Pancreas (tissue), 10 donors: ENCODE measurements at places on chromosomes 12 and 14.
A peak's percentile ranks its signal among the peaks of the same experiment; 100 is the strongest.

GRCh38 chr12:64039281-64039871, 182.7 kb downstream of the KICS2 start:
- H3K4me1 ChIP-seq: peaks cover 10% of the 10 kb centered on the region
- peak overlapping the region; percentile 65 for H3K27ac ChIP-seq
- no peak for DNase-seq
- no peaks in the 10 kb centered on the region for H3K27me3 ChIP-seq

DNA sequence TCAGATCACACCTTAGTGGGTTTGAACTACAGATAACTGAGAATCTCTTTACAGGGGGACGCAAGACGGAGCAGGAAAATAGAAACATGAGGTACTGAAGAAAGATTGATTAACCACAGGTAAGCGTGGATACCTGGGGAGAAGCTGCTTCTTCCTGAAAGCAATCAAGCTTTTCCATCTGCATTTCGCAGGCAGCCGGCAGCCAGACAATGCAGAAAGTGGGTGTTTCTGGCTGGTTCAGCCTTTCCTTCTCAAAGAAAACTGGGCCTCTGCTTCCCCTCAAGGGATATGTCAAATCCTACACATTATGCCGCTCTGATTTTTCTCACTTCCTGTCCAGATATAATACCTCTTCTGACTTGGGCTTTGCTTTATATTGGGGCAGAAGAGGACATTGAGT, 39.1 kb upstream of the PPFIA2 start:
- H3K4me3 ChIP-seq: no peak overlapping the region
- H3K27me3 ChIP-seq: peaks cover 7% of the 10 kb centered on the region
- H3K27ac ChIP-seq: no peak overlapping the region
- no peaks in the 10 kb centered on the region for H3K4me1 ChIP-seq

DNA sequence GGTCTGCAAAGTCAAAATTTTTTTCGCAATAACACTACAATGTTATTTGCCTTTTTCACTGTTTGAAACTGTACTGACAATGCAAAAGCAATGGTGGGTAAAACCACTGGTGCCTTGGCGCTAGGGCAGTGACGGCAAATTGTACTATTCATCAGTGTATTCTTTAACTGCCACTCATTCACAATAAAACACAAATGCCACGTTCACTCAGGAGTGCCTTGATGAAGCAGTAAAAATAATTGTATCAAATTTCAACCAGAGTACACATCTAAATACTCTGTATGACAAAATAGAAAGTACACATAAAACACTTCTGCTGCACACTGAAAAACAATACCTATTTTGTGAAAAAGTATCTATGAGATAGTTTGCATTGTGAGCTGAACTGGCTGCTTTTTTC, 17.8 kb downstream of the DCAF5 start:
- no peak overlapping the region for H3K27ac ChIP-seq
- H3K36me3 ChIP-seq: no peaks in the 10 kb centered on the region
- DNase-seq: no peak
- no peak overlapping the region for H3K4me3 ChIP-seq
- no peaks in the 10 kb centered on the region for H3K27me3 ChIP-seq
- peaks cover 10% of the 10 kb centered on the region for H3K4me1 ChIP-seq

DNA sequence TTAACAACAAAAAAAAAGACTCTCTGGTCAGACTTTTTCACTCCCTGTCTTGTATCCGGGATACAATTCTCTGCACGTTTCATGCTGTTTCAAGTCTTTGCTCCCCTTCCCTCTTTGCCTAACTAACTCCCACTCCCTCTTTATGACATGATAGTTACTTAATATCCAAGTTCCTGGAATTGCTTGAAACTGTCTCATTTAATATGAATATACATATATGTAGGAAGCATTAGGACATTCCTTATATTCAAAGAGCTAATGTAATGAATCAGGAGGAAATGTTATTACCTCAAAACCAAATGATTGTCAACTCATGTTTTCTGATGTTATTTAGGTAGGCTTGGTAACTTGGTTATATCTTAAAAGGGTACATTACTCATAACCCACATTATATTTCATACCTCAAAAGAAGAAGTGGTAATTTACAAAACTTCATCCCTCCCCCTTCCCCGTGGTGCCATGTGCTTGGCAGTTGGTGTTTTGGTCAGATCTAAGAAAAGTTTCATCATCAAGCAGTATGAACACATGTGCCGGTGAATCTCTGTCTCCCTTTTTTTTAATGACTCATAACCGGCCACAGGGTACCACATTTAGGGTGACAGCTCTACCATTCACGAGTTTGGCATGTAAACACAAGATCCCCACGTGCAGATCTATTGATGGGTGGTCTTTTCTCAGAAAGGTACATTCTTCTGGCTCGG, 56.5 kb downstream of the HCAR2 start:
- no peaks in the 10 kb centered on the region for H3K4me1 ChIP-seq
- H3K36me3 ChIP-seq: no peaks in the 10 kb centered on the region
- no peak overlapping the region for H3K27ac ChIP-seq
- no peak for DNase-seq
- no peak overlapping the region for H3K4me3 ChIP-seq

- H3K27ac ChIP-seq: no peak overlapping the region
- H3K27me3 ChIP-seq: no peaks in the 10 kb centered on the region
- no peaks in the 10 kb centered on the region for H3K4me1 ChIP-seq
- H3K36me3 ChIP-seq: no peaks in the 10 kb centered on the region
- H3K4me3 ChIP-seq: no peak overlapping the region
Observed at GRCh38 chr12:88600272-88600671, 20.0 kb upstream of the KITLG start.

- no peak overlapping the region for H3K27ac ChIP-seq
- H3K27me3 ChIP-seq: no peaks in the 10 kb centered on the region
- no peaks in the 10 kb centered on the region for H3K36me3 ChIP-seq
- H3K4me1 ChIP-seq: no peaks in the 10 kb centered on the region
- H3K4me3 ChIP-seq: no peak overlapping the region
Observed at GRCh38 chr14:71203306-71203705, 296.0 kb downstream of the PCNX1 start.

GRCh38 chr12:93390549-93391297, 13.0 kb downstream of the NUDT4 start:
- DNase-seq: no peak
- H3K4me3 ChIP-seq: no peak overlapping the region
- H3K4me1 ChIP-seq: peaks cover 10% of the 10 kb centered on the region
- H3K36me3 ChIP-seq: peaks cover 3% of the 10 kb centered on the region
- H3K27ac ChIP-seq: no peak overlapping the region
- H3K27me3 ChIP-seq: no peaks in the 10 kb centered on the region

GRCh38 chr12:104933128-104933527, 25.0 kb downstream of the SLC41A2 start:
- no peaks in the 10 kb centered on the region for H3K36me3 ChIP-seq
- DNase-seq: no peak
- H3K27me3 ChIP-seq: no peaks in the 10 kb centered on the region
- H3K4me1 ChIP-seq: no peaks in the 10 kb centered on the region
- no peak overlapping the region for H3K4me3 ChIP-seq

DNA sequence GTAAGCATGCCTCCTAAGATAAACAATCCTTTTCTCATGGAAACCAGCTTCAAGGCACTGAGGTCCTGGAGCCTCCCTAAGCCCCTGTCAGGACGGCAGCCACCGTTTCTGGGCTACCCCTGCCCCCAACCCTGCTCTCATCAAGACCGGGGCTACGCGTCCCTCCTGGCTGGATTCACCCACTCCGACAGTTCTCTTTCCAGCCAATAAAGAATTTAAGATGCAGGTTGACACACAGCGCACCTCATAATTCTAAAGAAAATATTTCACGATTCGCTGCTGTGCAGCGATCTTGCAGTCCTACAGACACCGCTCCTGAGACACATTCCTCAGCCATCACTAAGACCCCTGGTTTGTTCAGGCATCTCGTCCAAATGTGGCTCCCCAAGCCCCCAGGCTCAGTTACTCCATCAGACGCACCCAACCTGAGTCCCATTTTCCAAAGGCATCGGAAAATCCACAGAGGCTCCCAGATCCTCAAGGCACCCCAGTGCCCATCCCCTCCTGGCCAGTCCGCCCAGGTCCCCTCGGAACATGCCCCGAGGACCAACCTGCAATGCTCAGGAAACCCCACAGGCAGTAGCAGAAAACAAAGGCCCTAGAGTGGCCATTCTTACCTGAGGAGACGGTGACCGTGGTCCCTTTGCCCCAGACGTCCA, 336.3 kb downstream of the TMEM121 start:
- no peaks in the 10 kb centered on the region for H3K4me1 ChIP-seq
- no peaks in the 10 kb centered on the region for H3K36me3 ChIP-seq
- no peak for DNase-seq
- H3K27me3 ChIP-seq: no peaks in the 10 kb centered on the region

DNA sequence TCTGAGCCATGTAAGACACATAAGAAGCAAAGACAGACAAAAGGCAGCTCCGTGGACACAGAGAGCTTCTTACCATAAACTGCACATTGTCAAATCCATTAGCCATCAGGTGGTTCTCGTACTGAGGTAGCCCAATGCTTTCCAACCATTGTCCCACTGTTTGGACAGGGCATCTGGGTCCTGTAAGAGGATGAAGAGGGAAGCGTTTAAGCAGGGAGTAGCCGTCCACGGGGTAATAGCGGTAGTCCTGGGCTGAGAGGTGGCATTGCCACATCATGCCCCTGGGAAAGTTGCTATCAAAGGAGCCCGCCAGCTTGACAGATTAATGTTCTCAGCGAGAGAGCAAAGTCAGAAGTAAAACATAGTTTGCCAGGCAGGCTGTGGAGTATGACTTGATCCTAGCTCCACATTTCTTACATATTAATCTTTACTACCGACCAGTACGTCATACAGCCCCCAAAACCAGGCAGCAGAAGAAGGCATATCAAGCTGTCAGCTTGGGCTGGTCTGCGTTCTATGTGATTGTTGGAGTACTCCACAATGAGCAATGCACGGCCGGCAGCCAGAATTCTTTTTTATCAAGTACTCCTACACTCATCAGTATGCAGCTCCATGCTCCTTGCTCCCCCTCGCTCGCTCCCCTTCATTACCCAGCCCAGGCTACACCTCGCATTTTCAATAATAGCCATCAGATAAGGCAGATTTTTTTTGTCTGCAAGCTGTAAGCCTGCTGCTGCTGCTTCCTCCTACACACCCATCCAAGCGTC, 493.2 kb upstream of the GARIN6 start:
- H3K4me1 ChIP-seq: no peaks in the 10 kb centered on the region
- no peak overlapping the region for H3K27ac ChIP-seq
- DNase-seq: no peak
- H3K4me3 ChIP-seq: no peak overlapping the region
- H3K27me3 ChIP-seq: no peaks in the 10 kb centered on the region

- H3K27ac ChIP-seq: peak overlapping the region; percentile 50
- peaks cover 30% of the 10 kb centered on the region for H3K4me1 ChIP-seq
- peak; percentile 63 for DNase-seq
- no peak overlapping the region for H3K4me3 ChIP-seq
Observed at GRCh38 chr14:56168007-56168616, 49.9 kb downstream of the PELI2 start.

DNA sequence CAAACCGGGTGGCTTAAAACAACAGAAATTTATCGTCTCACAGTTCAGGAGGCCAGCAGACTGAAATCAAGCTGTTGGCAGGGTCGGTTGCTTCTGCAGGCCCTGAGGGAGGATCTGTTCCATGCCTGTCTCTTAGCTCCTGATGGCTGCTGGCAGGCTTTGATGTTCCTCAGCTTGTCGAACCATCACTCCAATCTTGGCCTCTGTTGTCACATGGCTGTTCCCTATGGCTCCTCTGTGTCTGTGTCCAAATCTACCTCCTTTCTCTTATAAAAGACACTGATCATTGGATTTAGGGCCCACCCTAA, 14.0 kb downstream of the NFATC4 start:
- H3K4me3 ChIP-seq: no peak overlapping the region
- H3K27ac ChIP-seq: no peak overlapping the region
- H3K27me3 ChIP-seq: no peaks in the 10 kb centered on the region
- DNase-seq: no peak
- no peaks in the 10 kb centered on the region for H3K4me1 ChIP-seq
- no peaks in the 10 kb centered on the region for H3K36me3 ChIP-seq

GRCh38 chr12:26122061-26122680, 2.7 kb downstream of the BHLHE41 start:
- no peaks in the 10 kb centered on the region for H3K4me1 ChIP-seq
- H3K36me3 ChIP-seq: no peaks in the 10 kb centered on the region
- no peaks in the 10 kb centered on the region for H3K27me3 ChIP-seq
- peak; percentile 32 for DNase-seq
- peak overlapping the region; percentile 46 for H3K4me3 ChIP-seq
- peak overlapping the region; percentile 85 for H3K27ac ChIP-seq

- H3K4me3 ChIP-seq: peak overlapping the region; percentile 54
- H3K27ac ChIP-seq: peak overlapping the region; percentile 31
- H3K4me1 ChIP-seq: peaks cover 4% of the 10 kb centered on the region
- DNase-seq: no peak
- peaks cover 9% of the 10 kb centered on the region for H3K27me3 ChIP-seq
- no peaks in the 10 kb centered on the region for H3K36me3 ChIP-seq
Observed at GRCh38 chr12:114683709-114684097, 272 bp downstream of the TBX3 start.

- H3K27ac ChIP-seq: no peak overlapping the region
- H3K4me1 ChIP-seq: no peaks in the 10 kb centered on the region
- H3K4me3 ChIP-seq: no peak overlapping the region
- no peaks in the 10 kb centered on the region for H3K36me3 ChIP-seq
- no peaks in the 10 kb centered on the region for H3K27me3 ChIP-seq
Observed at GRCh38 chr12:21751517-21751916, 23.0 kb downstream of the KCNJ8 start.

DNA sequence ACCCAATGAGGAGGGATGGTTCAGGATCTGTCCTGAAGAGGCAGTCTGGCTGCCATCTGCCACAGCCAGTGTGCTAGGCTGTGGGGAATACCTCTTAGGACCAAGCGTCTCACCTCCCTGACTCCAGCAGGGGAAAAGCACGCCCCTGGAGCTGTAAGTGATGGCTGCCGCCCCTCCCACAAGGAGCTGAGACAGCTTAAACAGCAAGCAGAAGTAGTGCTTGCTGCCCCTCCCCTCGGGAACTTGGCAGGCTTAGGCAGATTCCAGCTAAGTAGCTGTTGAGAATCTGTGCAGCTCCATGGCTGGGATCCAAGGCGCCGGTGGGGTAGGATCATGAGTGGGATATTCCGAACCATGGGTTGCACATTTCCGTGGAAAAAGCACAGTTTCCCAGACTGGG, 360.4 kb upstream of the MDGA2 start:
- H3K27ac ChIP-seq: no peak overlapping the region
- DNase-seq: no peak
- no peaks in the 10 kb centered on the region for H3K27me3 ChIP-seq
- no peak overlapping the region for H3K4me3 ChIP-seq
- H3K36me3 ChIP-seq: no peaks in the 10 kb centered on the region

- no peaks in the 10 kb centered on the region for H3K27me3 ChIP-seq
- H3K36me3 ChIP-seq: no peaks in the 10 kb centered on the region
- no peak overlapping the region for H3K4me3 ChIP-seq
- H3K27ac ChIP-seq: no peak overlapping the region
Observed at GRCh38 chr14:49405291-49405690, 180.9 kb downstream of the RPS29 start.

- DNase-seq: no peak
- no peaks in the 10 kb centered on the region for H3K4me1 ChIP-seq
- no peaks in the 10 kb centered on the region for H3K36me3 ChIP-seq
- no peak overlapping the region for H3K27ac ChIP-seq
- no peak overlapping the region for H3K4me3 ChIP-seq
- H3K27me3 ChIP-seq: no peaks in the 10 kb centered on the region
Observed at GRCh38 chr12:78559416-78559815, 305.2 kb upstream of the SYT1 start.

GRCh38 chr14:71852181-71852580, 80.0 kb upstream of the RGS6 start:
- H3K4me1 ChIP-seq: no peaks in the 10 kb centered on the region
- no peaks in the 10 kb centered on the region for H3K36me3 ChIP-seq
- no peaks in the 10 kb centered on the region for H3K27me3 ChIP-seq
- H3K4me3 ChIP-seq: no peak overlapping the region

- no peak for DNase-seq
- H3K4me1 ChIP-seq: no peaks in the 10 kb centered on the region
- no peaks in the 10 kb centered on the region for H3K36me3 ChIP-seq
- no peak overlapping the region for H3K4me3 ChIP-seq
Observed at GRCh38 chr14:33455654-33456345, 495.1 kb downstream of the EGLN3 start.
